Uterus (tissue), 4 donors: ENCODE measurements at places on chromosomes 2 and 18. TPM values are rescaled to one million over a fixed set of nuclear protein-coding genes. Genes with fewer than 3 reads are reported as not detected.

The ABCG8 gene
- 0.09 TPM for total RNA-seq

DNA sequence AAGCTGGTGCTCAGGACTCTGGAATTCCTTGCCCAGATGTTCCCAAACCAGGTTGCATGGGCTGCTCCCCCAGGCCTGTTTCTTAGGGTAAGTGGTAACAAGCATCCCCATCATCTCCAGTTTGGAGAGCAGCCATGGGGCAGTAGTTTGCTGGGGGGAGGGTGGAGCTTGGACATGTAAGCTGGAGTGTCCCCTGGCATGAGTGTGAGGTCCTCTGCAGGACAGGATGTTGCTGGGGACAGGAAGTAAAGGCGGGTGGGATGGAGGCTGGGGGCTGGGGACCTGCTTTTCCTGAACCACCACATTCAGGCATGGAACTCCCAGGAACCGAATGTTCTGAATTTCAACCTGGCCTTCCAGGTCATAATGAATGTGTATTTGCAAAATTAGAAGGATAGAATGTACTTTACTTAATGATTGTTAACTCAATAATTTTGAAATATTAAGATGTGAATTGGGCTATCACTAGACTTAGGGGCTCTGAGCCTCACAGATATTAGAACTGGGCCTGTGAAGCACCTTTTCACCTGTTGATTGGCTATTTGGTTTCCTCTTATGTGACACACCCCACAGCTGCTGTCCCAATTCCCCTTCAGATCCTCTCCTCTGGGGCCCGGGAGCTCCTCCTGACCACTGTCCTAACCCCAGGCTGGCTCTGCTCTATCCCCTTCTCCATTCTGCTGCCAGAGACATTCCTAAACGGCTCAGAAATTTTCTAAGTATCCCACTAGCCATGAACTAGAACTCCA lies 66.4 kb upstream of the EPAS1 start:
- no peak for DNase-seq

The CHST9 gene
- 3.7 TPM for total RNA-seq

DNA sequence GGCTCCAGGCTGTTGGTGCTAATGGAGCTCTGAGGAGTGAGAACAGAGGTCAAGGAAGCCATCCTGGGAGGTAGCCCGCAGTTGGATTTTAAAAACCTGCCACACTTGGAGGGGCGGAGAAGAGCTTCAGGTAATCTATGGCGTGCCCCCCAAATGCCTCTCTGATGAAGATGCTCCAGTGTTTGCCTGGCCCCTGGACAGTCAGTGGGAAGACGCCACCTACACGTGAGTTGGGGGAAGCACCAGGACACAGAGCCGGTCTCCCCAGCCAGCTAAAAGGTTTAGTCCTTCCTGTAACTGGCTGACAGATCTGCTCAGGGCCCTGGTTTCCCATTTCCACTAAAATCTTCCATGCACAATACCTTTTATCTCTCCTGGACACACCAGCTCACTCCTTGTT lies 225.0 kb downstream of the TTC32 start:
- DNase-seq, result no peak

DNA sequence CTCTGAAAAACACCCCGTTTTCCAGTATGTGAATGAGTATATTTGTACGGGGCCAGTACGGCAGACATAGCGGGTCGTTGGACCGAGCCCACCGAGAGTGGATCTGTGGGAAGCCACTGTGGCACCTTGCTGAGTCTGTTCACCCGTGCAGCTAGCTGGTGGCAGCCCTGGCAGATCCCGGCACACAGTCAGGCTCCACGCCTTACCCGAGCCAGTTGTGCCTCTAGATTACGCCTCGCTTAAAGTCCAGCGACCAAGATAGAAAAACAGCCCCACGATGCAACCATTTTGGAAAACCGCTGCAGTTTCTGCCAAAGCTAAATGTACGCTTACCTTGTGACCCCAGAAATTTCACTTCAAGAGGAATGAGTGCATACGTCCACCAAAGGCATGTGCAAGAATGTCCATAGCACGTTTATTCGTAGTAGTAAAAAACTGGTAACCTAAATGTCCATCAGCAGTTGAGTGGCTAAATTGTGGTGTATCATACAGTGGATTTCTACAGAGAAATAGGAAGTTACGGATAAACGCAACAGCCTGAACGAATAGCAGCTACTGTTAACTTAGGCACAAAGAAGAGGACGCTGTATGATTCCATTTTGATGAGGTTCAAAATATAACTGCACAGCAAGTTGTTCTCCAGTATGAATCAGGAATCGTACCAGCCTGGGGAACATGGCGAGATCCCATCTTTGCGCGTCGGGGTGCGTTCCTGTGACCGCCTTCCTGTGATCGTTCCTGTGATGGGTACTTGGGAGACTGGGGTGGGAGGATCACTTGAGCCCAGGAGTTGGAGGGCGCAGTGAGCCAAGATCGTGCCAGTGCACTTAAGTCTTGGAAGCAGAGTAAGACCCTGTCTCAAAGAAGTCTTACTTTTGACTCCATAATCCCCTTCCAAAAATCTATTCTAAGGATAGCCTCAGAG lies 688 bp upstream of the WDR33 start:
- no peak for DNase-seq

- no peak for DNase-seq
These were observed 118.7 kb downstream of the NUP35 start for GRCh38 chr2:183242937-183243336.

GRCh38 chr18:10135302-10135926 lies 221.6 kb downstream of the VAPA start:
- no peak for DNase-seq

- no peak for DNase-seq
These were observed 147.0 kb upstream of the ALPP start for GRCh38 chr2:232231554-232231953.

- no peak for DNase-seq
These were observed 1913.1 kb upstream of the PIK3C3 start for GRCh38 chr18:40041951-40042350.

DNA sequence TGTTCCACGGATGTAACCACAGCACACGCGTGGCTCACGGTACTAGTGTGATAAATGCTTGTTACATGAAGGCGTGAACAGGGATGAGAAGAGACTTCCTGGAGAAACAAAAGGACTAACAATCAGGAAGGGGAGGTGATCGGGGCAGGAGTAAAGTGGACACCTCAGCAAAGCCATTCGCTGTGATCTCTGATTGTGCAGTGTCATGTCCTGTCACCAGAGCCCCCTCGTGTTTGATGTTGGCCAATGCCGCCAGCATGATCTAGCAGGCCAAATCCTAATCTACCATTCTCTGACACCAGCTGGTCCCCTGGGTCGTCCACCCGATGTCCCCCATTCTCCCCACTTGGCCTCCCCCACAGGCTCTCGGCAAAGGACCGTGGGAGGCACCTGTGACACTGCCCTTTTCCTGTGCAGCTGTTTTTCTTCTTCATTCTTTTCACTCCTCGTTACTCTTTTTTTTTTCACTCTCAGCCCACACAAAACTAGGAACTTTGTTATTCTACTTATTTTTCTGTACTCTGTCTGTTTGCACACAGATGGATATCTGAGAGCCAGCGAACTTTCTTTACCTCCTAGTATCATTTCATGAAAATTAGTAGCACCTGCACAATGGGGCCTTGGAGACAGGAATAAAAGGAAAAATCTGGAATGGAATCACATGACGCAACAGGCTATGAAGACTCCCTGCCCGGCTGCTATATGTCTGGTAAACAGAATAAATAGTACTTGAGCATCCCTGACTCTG lies 146.8 kb downstream of the TGIF1 start:
- DNase-seq, result peak; percentile 44

DNA sequence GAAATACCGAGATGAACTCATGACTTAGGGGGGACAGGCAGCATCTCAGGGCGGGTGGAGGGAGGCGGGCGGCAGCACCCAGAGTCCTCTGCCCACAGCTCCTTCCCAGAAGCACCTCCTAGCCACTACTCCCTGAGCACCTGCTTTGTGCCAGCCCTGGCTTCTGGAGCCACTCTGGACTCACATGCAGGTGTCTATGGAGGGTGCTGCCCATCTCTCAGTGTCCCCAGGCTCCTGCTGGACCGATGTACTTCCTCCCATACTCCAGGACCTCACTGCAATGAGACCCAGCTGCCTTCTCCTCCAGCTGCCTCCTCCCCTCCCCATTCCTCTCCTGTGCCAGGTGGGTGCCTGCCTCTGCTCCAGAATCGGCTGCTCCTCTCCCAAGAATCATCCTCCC lies 22.1 kb upstream of the OTOS start:
- no peak for DNase-seq

DNA sequence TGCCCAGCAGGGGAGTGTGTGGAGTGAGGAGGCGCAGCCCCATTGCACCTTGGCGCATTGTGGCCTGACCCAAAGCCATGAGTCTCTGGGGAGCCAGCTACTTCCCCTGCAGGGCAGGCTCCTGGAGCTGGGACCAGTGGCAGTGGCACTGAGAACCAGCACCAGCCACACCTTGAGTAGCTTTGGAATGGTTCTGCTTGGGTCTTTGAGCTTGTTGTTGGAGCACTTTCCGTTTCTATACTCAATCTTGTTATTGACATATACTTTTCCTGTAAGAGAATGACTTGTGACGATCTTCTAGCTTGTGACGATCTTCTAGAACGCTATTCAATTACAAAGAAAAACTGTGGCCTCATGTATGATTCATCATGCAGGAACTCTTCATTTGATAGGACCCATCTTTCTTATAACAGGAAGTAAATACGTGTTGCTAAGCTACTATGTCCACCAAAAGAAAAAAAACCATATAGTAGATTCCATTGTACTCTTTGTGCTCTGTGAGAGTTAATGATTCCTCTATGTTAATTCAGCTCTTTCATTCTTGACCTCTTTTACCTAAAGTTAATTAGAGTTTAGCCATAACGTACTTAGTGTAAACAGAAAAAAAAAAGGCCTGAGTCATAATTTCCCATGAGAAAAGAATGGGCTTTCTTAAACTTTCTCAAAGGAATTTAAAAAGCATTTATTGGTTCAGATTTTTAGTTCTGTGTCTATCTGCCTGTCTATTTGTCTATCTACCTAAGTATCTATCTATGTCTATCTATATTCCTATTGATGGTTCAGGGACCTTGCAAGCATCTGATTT lies 113.1 kb downstream of the GATA6 start:
- no peak for DNase-seq

The MYO3B gene
- total RNA-seq, result not detected

- no peak for DNase-seq
These were observed 207.8 kb downstream of the CYP26B1 start for GRCh38 chr2:71939588-71940535.

GRCh38 chr2:206011018-206011614 lies 74.9 kb downstream of the INO80D start:
- no peak for DNase-seq

- DNase-seq, result no peak
These were observed 359 bp downstream of the TGFBRAP1 start for GRCh38 chr2:105329197-105329554.

The SLC23A3 gene
- 0.26 TPM for total RNA-seq

DNA sequence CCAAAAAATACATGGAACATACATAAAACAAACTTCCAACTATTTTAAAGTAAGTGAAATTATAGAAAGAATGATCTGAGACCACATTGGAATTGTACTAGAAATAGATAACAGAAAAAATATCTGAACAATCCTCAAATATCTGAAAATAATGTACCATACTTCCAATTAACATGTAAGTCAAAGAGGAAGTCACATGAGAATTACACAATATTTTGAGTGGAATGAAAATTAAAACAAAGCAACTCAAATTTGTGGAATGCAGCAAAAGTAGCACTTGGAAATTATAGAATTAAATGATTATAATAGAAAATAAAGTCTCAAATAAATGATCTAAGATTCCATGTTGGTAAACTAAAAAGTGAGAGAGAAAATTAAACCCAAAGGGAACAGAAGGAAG lies 38.3 kb upstream of the CTIF start:
- no peak for DNase-seq

- peak; percentile 37 for DNase-seq
These were observed 484 bp downstream of the APCDD1 start for GRCh38 chr18:10454681-10455557.

DNA sequence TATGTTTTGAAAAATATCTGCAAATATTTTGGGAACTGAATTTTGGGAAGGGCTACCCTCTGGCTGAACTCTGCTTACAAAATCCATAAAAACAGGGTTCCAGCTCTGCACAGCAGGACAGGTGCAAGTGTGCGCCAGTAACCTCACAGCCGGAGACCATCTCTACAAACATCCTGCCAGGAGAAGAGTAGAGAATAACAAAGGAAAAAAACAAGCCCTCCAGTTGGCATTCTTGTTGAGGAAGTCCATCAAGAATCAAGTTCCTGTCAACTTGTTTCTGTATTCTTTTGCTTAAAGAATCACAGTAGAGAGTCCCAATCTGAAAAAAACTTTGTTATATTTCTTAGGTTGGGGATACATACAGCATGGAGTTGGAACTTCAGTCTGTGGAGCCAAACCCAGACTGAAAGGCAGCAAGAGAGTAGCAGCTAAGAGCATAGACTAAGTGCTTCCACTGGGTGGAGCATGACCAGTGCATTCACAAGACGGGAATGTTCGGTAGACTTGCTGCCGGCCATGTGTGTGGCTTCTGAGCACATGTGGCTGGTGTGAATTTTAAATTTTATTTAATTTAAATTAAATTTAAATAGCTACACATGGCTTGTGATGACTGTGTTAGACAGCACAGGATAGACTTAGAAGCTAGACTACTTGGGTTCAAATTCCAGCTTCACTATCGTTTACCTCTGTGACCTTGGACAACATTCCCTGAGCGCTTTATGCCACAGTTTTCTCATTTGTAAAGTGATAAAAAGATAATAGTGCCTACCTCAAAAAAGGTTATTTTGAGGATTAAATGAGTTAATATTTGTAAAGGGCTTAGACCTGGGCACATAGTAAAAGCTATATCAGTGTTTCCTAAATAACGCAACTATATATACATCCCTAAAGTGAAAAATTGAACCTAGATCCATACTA lies 41.9 kb downstream of the SPTBN1 start:
- peak; percentile 42 for DNase-seq

GRCh38 chr2:40470822-40471813 lies 19.2 kb upstream of the SLC8A1 start:
- no peak for DNase-seq

DNA sequence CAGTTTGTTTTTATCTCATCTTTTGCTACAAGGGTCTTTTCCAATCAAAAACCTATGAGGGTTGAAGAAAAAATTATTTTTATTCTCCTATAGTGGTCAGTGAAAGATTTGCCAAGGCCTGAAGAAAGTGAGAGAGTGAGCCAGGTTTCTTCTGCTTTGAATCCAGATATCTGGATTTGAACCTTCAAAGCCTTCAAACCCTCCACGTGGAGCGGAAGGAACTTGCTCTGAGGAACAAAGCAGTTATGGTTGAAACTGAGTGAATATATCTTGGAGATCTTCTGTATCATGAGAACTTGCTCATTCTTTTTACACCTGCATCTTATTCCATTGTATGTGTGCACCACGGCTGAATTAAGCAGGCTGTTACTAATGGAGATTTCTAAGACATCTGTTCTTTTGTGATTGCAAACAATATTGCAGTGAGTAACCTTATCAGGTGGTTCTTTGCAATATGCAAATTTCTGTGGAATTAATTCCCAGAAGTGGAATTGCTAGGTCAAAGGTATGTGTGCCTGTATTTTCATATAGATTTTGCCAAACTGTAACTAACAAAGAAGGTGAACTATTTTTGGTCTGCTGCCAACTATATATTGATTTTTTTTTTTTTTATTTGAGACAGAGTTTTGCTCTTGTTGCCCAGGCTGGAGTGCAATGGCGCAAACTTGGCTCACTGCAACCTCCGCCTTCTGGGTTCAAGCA lies 147.9 kb downstream of the B3GNT2 start:
- DNase-seq, result no peak

- DNase-seq, result no peak
These were observed 104.9 kb upstream of the MGAT5 start for GRCh38 chr2:134148843-134149472.

The DSG3 gene
- not detected for total RNA-seq
